HCT116 (cell line): ENCODE measurements at places on chromosomes 2 and 18.

GRCh38 chr2:158914066-158914465 is 54.4 kb upstream of the TANC1 start:
- DNase-seq = no peak

GRCh38 chr2:106956879-106957278 is 70.9 kb upstream of the ST6GAL2 start:
- DNase-seq = no peak

- no peak for DNase-seq
These were observed 227.2 kb downstream of the PHLPP1 start for GRCh38 chr18:62942578-62942977.

DNA sequence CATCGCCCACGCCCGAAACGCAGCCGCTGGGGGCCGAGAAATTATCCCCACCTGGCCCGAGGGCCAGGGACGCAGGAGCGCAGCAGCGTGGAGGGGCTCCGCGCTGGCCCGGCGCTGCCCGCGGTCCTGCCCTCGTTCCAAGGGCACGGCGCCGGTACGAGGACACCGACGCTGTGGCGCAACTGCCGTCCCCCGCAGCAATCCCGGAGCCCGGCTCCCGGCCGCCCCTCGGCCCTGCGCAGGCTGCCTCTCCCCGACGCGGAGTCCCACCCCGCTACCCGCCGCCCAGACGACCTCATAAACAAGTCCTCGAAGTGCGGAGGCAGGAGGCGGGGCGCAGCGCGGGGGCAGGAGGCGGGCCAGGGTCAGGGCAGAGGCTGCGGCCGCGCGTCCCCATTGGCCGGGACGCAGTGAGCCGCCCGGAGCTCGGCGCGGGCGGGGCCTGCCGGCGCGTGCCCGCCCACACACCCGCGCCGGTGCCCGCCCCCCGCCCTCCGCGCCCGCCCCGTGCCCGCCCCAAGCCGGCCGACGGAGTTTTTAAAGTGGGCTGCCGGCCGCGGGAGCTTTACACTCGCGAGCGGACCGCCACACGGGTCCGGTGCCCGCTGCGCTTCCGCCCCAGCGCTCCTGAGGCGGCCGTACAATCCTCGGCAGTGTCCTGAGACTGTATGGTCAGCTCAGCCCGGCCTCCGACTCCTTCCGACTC is at the start of gene EPAS1:
TSS of gene EPAS1 (plus strand) at position 568 of the 706 bp plus-strand sequence. CDS start 505 bp downstream, outside the sequence.
- no peak for DNase-seq

- no peak for DNase-seq
These were observed 69.8 kb upstream of the TANK start for GRCh38 chr2:161090411-161090810.

DNA sequence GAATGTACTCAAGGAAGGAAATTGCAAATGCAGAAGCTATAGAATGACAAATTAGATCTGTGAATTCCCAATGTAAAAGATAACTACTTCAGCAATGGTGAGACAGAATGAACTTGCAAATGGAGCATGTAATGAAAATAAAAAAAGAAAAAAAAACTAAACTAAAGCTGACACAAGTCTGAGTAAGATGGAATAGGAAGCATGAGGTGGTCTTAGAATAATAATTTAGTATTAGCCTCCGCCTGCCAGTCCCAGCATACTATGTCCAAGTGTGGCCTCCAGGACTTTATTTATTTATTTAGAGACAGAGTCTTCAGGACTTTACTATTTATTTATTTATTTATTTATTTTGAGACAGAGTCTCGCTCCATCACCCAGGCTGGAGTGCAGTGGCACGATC is 37.4 kb upstream of the SLC39A10 start:
- no peak for DNase-seq

DNA sequence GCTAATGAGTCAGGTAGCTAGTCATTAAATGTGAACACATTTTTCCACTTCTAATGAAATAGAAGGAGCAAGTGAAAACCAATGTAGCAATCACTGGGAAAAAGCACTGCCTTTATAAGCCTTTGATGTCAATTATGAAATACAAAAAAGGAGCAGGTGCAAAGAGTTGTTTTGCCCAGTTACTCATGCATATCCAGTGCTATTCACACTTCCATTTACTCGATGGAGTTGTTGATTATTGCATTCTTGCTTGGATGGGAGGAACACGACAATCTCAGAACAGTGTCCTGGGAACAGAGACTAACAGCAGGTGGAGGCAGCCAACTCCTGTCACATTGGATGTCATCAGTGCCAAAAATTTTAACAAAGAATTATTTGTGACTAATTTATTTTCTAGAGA is 372.5 kb downstream of the CBLN2 start:
- DNase-seq = no peak

DNA sequence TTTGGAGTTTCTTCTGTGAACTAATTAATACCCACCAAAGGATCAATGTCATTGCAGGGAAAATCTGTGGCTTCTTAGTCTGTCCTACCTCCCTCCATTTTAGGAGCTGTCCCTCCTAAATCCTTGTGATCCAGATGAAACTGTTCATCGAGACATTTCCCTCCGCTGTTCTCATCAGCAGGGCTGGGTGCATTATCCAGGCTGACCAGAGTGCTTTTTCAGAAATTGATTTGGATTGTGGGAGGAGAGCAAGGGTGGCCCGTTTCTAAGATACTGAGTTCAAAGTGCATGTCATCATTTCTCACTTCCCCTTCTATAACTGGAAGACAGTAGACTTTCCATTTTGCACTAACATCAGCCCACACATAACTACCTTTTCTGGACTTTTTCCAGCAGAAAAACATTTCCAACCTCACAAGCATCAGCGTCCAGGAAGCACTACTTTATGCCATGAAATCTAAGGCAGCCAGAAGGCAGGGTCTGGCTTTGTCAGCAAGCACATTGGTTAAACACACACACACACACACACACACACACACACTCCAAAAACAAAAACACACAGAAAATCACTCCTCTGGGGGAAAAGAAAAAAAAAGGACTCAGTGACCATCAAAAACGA is 94.1 kb downstream of the ANKRD44 start:
- DNase-seq = no peak

DNA sequence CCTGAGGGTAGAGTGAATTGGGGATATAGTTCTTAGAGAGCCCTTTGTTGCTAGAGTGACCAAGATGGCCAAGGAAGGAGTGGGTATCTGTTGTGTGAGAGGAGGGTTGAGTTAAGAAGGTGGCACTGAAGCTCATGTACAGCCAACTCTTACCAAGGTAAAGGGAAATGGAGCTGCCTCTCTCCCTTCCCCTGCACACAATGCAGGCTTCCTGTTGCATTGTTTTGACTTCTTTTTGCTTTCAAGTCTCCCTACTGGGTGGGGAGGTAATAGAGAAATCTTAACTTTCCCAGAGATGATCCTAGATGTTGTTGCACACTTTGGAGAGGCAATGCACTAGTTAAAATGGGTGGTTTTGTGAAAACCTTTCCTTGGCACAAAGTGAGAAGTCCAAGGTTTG is 23.8 kb downstream of the HOXD1 start:
- no peak for DNase-seq

GRCh38 chr18:60826346-60826745 is 453.8 kb upstream of the MC4R start:
- DNase-seq = no peak

- DNase-seq = peak; percentile 28
These were observed 16.0 kb downstream of the EPG5 start for GRCh38 chr18:45951016-45951714.

GRCh38 chr2:32721376-32721775 is 93.5 kb downstream of the TTC27 start:
- DNase-seq = no peak

DNA sequence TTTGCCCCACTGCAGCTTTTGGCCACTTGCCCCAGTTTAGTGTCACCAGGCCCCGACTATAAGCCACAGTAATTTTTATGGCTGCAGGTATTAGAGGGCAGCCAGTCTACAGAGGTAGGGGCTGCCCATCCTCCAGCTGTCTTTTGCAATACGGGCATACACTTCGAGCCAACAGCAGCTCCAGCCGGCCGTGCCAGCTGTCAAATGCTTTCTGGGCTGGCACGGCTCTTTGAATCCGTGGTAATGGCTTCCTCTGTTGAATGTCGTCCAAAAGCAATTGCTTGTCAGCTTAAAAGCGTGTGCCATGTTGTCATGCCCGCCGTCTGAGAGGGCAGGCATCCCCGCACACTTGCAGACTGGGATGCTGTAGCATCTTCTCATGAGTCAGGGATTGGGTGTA is 41.3 kb downstream of the BCL2L11 start:
- DNase-seq = no peak

DNA sequence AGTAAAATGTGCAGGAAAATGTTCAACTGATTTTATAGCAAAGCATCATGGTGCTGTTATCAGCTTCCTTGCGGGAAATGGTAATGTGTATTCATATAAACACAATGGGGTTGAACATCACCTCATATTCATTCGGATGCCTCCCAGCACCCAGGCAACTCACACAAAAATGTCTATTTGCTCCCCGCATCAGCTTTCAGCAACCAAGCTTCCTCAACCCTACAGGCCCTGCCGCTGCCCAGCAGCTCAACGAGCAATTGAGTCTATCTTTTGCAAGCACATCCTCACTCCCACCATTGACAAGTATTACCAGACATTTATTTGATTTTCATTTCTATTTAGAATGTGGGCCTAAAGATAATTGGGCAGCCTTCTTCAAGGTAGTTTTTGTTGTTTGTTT is 2161.4 kb upstream of the PIK3C3 start:
- no peak for DNase-seq

DNA sequence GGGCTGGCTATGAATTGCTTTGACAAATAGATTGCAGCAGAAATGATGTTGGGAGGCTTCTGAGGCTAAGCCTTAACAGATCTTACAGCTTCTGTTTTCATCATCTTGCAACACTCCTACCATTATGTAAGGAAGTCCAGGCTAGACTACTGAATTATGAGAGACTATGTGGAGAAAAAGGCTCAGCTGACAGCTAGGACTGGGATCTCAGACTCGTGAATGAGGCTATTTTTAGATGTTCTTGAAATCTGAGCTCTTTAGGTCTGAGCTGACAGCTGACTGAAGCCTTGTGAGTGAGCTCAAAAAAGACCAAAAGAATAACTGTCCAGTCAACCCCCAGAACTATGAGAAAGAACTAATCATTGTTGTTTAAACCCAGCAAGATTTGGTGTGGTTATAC is 70.3 kb downstream of the VWC2L start:
- DNase-seq = no peak

GRCh38 chr18:39211461-39211860 is 1645.9 kb upstream of the CELF4 start:
- DNase-seq = no peak

DNA sequence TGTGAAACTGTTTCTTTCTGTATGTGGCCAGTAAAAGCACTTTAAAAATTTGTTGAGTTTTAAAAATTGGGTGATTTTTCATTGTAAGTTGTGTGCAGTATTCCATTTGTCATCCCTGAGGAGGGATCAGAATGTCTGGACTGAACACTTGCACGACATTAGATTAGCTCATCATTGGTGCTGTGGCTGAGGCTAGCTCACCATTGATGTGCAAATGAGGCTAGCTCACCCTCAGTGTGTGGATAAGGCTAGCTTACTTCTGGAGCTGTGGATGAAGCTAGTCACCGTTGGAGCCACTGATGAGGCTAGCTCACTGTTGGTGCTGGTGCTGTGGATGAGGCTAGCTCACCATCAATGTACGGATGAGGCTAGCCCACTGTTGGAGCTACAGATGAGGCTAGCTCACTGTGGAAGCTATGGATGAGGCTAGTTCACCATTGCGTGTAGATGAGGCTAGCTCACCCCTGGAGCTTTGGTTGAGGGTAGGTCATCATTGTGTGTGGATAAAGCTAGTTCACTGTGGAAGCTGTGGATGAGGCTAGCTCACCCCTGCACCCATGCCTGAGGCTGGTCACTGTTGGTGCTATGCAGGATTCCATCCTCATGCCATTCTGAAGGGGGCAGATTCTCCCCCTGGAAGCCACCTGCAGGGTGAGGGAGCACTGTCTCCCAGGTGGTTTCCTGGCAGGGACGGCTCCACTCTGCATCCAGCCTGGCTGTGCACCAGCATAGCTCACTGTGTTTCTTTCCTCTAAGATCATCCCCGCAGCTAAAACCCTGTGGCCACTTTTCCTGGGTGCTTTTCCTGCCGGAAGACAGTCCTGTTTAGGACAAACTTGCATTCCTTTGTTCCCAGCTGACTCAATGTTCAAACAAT is 101.1 kb downstream of the TWIST2 start:
- no peak for DNase-seq

GRCh38 chr2:102473631-102474030 is 605 bp downstream of the SLC9A4 start:
- no peak for DNase-seq

- no peak for DNase-seq
These were observed 184.5 kb upstream of the CNTNAP5 start for GRCh38 chr2:123840574-123840973.

GRCh38 chr18:7224198-7224597 is 6.7 kb upstream of the LRRC30 start:
- no peak for DNase-seq

GRCh38 chr2:285531-285930 is 2.4 kb downstream of the ALKAL2 start:
- DNase-seq = no peak

GRCh38 chr2:67309281-67309680 is 87.9 kb upstream of the ETAA1 start:
- DNase-seq = no peak

GRCh38 chr2:28623582-28624405 is 127.8 kb upstream of the PPP1CB start:
- no peak for DNase-seq

DNA sequence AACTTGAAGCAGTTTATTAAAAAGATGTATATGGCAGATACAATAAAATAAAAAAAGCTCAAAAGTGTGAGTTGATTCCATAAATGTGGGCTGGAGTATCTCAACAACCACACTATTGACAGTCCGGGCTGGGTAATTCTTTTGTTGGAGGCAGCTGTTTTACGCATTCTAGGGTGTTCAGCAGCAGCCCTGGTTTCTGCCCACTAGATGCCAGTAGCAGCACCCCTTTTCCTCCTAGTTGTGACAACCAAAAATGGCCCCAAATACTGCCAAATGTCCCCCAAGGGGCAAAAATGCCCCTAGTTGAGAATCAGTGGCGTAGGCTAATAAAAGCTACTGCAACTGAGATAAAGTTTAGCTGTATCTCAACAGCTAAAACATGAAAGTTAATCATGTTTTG is 44.8 kb downstream of the CHMP3 start:
- no peak for DNase-seq

- DNase-seq = no peak
These were observed 1531.9 kb upstream of the ACVR2A start for GRCh38 chr2:146312899-146313298.

DNA sequence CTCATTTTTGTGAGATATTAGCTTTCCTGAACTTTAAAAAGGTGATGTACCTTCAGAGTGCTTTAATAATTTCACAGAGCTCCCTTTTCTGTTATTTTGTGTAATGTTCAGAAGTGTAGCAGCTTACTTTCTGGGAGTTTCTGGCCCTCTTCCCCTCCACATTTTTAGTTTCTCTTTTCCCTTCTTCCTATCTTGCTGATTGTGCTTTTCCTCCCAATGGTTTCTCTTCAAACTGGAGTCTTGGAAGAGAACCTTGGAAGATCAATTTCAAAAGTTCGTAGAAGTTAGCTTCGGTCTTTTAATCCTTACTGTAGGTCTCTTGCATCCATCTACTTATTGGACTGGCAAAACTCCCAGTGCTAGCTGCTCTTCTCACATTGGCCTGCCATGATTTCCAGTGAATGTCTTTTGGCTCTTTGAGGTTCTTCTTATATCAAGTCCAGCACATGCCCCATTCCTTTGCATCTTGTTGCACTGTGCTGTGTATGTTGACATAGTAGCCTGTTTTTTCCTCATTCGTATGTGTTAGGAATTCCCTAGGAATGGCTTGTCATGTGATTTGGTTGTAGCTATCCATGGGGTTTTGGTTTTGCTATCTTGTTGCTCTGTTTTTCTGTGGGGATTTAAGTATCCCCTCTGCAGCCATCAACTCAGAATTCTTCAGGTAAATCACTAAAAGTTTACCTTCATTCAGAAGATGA is 7.8 kb downstream of the CCNT2 start:
- DNase-seq = no peak

- DNase-seq = no peak
These were observed 232.1 kb downstream of the LOXHD1 start for GRCh38 chr18:46424898-46425297.
